ENCODE measurements at places on chromosomes 7 and 10.

DNA sequence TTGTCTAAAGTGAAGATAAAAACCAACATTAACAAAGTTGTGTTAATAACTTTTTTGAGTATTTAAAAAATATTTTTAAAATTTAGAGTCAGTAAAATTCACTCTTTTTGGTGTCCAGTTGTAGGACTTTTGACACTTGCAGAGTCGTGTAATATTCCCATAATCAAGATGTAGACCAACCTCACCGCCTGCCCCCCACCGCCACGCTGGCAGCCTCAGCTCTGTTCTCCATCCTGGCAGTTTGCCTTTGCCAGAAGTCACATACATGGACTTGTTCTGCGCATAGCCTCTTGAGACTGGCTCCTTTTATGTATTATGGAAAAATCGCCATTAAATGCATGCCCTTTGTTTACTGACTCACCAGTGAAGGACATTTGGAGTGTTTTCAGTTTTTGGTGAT lies 27.3 kb upstream of the SYCE1 start:
- no peak for DNase-seq

DNA sequence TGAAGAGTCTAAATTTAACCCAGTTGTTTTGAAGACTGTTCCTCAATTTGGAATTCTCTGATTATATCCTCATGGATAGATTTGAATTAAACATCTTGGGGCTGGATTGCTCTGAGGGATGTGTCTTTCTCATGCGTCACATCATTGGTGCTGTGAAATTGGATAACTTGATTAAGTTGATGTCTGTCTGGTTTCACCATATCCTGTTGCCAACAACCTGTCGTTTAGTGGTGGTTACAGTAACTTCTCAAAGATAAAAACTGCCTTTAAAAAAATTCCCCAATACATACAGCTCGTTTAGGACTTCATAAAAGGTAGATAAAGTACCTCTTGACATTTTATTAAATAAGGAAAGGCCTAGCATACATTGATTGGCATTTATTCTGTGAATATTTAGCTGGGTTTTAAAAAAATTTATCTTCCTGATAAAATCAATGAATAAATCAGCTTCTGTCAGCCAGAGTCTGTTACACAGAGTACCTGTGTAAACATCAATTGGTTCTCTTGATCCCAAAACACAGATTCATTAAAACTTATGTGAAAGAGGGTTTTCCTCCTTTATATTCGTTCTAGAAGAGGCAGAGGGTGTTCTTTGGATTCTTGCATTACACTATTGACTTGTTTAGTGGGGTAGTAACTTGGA lies 10.5 kb downstream of the CRCP start:
- no peak for DNase-seq

GRCh38 chr7:29500719-29501118 lies 62.9 kb upstream of the PRR15 start:
- no peak for DNase-seq

GRCh38 chr10:22727663-22728062 lies 13.3 kb upstream of the PIP4K2A start:
- DNase-seq: no peak

- DNase-seq: no peak
Observed at GRCh38 chr10:133205146-133205545, 24.9 kb upstream of the UTF1 start.

- DNase-seq: no peak
Observed at GRCh38 chr7:135742371-135742770, 6.2 kb downstream of the FAM180A start.

DNA sequence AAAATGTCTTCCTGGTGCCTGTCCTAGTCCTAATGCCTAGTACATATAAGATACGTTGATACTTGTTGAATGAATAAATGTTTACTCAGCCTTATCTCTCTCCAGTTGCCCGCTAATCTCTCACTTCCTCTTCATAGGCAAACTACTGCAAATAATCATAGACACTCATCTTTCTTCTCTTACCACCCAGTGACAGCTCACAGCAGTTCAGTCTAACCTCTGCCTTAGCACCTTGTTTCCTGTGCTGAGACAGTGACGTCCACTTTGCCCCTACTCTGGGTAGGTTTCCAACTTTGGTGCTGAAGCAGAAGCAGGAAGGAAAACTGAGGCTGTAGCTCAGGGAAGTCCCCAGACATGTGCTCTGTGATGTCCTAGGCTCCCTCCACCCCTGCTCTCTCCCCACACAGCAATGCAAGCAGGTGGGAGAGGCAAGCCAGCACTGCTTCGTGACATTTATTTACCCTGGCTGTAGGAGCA lies 45.5 kb upstream of the RHOBTB1 start:
- DNase-seq: no peak

DNA sequence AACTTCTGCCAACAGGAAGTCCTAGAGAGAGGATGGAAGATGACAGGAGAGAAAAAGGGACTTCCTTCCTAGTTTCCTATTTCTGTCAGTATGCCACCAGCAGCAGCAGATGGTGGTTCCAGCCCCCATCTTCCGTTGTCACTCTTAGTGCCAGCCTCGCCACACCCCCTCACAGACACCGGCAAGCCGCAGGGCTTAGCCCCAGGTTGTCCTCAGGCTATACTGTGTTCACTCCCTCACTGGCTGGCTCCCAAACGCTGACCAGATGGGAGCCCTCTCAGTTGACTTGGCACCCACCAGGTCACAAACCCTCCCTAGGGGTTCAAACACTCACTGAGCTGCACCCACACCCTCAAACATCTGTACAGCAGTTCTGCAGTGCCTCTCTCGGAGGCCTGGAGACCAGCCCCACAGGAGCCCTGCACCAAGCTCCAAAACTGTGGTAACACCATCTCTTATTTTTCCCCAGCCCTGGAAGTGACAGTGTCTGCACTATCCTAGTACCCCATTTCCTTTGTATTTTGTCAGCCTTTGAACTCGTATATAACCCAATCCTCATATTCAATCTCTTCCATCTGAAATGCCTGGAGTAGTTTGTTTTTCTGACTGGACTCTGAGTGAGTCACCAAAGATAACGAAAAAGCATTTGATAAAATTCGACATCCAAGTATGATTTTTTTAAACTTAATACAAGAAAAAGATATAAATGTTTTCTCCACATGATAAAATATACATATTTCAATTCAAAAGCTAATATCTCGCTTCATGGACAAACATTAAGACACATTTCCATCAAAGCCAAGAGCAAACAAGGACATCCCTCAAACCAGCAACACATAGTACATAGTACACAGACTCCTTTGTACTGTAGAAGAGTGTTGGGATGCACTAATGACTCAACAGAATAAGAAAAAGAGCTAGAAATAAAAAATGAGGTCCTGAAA lies 34.5 kb downstream of the SMURF1 start:
- DNase-seq: no peak

DNA sequence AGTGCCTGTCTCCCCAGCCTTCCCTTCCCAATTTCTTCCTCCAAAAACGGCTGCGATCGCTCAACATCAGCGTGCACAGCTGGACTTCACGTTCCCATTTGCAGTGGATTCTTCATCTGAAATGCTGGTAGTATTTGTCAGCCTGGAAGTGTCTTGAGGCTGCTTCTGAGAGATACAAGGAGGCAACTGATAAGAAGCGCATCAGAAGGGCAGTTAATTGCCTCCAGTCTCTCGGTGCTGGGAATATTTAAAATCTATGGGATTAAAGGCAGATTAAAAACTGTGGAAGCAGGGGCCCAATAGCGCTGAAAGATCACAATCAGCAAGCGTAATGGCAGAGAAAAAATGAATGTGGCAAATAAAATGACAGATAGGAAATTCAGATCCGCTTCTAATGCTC lies 450.0 kb downstream of the GATA3 start:
- no peak for DNase-seq

- no peak for DNase-seq
Observed at GRCh38 chr7:137563981-137564380, 220.4 kb upstream of the PTN start.

DNA sequence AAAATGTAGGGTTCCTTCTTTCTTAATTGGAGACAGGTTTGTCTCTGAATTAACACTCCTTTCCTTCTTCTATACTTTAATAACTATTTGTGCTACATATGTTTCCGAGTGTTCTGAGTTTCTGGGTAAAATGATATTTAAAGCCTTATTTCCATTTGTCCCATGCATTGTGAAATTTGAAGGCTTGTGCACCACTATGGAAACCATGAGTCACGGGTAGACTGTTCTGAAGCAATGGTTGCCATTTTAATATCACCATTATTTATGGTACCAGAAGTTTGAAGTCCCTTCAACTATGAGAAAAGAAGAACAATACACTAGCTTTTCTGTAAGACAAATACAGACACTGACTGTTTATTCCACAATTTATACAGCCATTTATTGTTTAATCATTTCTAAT lies 44.7 kb upstream of the ZEB1 start:
- DNase-seq: no peak

- DNase-seq: no peak
Observed at GRCh38 chr7:117269417-117269816, 53.4 kb downstream of the WNT2 start.

- no peak for DNase-seq
Observed at GRCh38 chr7:47953822-47954221, 5.6 kb upstream of the PKD1L1 start.

DNA sequence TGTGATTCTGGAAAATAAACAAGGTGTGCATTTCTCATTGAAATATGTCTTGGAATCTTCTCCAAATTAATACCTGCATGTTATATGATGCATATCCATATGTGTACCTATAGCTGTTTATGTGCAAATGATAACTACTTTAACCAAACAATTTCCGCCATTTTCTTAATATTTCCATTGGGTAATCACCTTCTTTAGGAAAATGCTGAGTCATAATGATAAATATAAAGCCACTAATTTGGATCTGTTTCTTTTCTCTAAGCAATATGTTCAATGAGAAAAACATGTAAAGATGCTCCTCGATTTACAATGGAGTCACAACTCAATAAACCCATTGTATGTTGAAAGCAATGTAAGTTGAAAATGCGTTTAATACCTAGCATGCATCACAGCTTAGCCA lies 574.4 kb downstream of the CNTNAP2 start:
- no peak for DNase-seq

GRCh38 chr10:25867321-25867720 lies 66.7 kb upstream of the MYO3A start:
- no peak for DNase-seq

DNA sequence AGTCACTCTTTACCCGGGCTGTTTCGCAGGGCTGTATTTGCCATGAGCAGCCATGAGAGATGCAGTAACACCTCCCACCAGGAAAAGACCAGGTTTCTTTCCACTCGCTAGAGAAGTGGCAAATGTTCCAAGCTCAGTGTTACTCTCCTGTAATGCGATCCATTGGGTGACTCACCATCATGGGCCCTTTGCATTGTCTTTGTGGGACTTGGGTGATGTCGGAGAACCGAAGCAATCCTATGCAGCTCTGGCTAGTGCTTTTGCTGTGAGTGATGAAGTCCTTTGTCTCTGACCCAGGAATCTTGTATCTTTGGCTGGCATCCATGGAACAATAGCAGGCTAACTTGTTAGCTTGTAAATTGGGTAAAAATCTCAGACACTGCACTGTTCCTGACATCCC lies 40.0 kb downstream of the GHRHR start:
- no peak for DNase-seq

DNA sequence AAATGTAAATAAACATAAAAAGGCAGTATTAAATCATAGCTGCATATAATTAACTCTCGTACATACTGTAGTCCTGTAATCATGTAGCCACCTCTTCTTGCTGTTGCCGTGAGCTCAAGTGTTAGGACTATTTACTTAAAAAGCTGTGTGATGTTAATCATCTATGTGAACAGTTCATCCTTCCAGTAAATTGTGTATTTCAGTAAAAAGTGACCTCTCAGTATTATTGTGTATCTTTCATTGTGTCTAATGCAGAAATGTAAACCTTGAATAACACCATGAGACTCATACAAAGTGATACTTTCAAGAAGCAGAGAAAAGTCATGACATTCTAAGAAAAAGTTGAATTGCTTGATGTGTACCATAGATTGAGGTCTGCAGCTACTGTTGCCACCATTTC lies 38.0 kb downstream of the ADD3 start:
- no peak for DNase-seq

- DNase-seq: no peak
Observed at GRCh38 chr7:128084896-128085608, 53.8 kb upstream of the LRRC4 start.

DNA sequence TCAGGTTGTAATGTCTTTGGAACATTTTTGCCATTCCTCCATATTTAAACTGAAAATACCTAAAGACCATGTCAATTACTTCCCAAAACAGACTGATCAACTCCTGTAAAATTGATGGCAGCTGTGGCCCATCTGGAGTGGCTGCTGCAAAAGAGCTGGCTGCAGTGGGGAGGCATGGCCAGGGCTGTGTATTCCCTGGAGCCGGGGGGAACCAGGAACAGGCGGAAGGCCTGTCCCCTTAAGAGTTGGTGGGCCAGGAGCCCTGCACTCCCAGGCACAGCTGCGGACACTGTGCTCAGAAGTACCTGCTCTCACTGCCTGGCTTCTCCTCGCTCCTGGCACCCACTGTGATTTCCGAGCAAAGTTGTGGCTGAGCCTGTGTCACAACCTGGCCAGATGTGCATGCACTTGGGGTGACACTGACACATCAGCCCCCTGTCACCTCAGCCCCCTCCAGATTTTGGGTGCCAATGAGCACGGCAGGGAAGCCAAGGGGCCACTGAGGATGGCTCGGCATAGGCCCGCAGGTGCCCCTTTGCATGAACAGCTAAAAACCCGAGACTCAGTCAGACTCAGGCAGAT lies 116.1 kb downstream of the DGKB start:
- DNase-seq: no peak

DNA sequence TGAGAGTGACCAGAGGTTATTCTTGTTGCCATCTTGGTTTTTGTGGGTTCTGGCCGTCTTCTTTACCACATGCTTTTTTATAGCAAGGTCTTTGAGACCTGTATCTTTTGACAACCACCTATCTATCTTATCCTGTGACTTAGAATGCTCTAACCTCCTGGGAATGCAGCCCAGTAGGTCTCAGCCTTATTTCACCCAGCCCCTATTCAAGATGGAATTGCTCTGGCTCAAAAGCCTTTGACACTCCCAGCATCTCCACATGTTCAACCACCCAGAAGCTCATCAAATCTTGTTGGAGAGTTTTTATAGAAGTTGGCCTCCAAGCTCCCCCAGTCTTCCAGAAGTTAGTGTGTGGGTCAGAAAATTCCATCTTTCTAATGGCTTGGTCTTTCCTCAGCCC lies 464.3 kb upstream of the NRP1 start:
- DNase-seq: no peak

DNA sequence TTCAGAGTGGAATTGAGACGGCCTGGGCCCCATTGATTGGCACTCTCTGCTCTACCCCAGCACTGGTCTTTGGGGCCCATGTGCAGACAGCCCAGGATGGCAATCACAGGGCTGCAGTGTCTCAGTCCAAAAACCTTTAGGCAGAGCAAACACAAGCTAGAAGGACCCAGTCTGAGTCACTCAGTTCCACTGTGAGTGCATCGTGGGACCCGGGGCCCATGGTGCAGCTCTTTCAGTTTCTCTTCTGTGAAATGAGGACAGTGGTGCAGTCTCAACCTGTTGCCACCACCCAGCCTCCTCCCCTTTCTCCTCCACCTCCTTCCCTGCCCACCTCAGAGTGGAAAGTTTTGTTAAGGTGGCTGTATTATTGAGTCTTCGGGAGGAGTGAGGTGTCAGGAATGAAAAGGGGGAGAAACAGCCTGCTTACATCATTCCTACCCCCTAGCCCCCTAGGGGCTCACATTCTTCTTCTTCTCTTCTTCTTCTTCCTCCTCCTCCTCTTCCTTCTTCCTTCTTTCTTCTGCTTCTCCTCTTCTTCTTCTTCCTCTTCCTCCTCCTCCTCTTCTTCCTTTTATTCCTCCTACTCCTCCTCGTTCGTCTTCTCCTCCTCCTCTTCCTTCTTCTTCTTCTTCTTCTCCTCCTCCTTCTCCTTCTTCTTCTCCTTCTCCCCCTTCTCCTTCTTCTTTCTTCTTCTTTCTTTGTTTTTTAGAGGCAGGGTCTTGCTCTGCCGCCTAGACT lies 19.5 kb upstream of the CARD11 start:
- DNase-seq: peak; percentile 64

- DNase-seq: no peak
Observed at GRCh38 chr10:71381611-71382010, 15.1 kb upstream of the CDH23 start.
